MV-4-11 (cell line): ENCODE measurements at places on chromosomes 5 and 9.

DNA sequence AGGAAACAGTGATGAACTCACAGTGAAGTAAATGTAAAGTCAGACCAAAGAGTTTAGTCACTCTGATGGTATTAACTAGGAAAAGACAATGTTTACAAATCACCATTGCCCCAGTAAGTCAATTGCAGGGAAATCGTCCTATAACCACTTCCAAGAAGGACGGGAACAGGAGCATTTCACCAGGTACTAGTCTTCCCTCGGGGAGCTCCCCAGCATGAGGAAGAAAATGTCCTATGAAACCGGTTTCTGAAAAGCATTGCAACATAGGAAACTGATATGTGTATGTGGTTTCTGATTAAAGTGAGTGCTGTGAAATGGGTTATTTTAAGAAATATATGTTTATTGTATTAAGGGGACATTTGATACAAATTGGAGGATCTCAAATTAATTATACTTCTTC lies 626.7 kb upstream of the ADAMTS16 start:
- no peak for DNase-seq

GRCh38 chr5:64323591-64323990 lies 157.9 kb downstream of the RNF180 start:
- DNase-seq: no peak

GRCh38 chr5:110354311-110354710 lies 372.2 kb downstream of the TMEM232 start:
- DNase-seq: no peak

- DNase-seq: no peak
These were observed 213.2 kb downstream of the GABRB2 start for GRCh38 chr5:161333194-161333880.

- no peak for DNase-seq
These were observed 1724.7 kb upstream of the WWC1 start for GRCh38 chr5:166566725-166567124.
